Kidney epithelial cell (primary cell): ENCODE measurements at places on chromosomes 7 and 10.

DNA sequence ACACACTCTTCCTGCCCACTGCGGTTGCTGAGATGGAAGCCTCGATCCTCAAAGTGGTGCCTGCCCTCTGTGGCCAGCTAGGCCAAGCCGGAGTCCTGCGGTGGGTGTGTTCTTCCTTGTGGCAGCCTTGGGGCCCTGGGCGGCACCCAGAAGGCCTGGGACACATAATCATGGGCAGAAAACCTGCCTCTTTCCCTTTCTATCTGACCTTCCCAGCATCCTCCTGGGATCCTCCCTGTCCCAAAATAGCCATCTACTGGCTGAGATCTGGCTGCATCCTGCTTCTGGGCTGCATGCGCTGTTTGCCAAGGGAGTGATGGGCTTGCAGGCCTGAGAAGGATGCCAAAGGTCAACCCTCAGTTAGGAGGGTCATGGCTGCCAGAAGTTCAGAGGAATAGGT lies 23.9 kb downstream of the COL13A1 start:
- no peak for DNase-seq

- DNase-seq = no peak
Measured at GRCh38 chr7:20385126-20385525, 54.4 kb downstream of the ITGB8 start.

- DNase-seq = no peak
Measured at GRCh38 chr10:110432084-110432483, 65.6 kb upstream of the DUSP5 start.

GRCh38 chr7:55198634-55199392 lies 166.3 kb upstream of the LANCL2 start:
- DNase-seq = no peak

- no peak for DNase-seq
Measured at GRCh38 chr7:148622887-148623585, 32.5 kb downstream of the C7orf33 start.

DNA sequence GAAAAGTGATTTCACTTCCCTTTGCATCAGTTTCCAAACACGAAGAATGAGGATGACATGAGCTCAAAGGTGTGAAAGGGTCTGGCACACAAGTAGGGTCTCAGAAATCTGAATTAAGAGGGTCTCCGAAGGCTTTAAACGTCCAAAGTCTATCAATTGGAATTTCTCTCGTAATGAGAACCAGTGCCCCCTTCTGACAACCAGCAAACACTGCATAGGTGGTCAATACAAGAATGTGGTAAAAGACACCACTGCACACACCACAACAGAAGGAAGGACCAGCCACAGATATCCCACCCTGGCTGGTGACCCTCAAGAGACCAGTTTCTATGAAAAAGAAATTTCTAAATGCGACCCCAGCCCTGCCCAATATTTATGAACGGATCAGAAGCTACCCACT lies 78.1 kb downstream of the CALN1 start:
- DNase-seq = no peak

DNA sequence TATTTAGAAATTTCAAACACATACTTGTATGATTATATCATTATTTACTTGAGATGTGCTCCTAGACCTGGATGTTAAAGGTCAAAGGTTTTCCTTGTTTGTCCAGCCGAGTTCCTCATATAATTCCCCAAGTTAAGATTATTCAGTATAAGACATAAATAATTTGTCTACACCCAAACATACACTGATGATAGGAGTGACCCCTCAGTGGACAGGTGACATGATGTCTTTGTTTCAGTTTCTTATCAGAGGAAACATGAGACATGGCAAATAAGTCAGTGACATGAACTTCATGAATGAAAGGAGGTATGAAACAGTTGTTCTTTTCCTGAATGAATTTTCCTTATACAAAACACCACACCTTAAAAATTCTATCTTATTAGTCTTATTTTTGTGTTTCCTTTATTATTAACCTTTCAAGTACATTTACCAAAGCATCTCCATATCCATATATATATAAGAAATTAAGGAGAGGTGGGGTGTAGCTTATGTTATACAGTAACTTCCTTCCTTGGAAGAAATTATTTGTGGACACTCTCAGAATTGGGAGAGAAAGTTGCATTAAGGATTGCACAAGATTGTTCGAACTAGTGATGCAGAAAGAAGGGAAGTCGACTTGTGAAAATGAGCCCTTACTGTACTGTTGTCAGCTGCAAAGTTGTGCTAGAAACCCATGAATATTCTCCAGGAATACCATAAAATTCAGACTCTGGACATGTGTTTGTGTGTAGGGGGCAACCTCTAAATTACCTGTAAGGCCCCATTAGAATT lies 60.5 kb downstream of the POM121L12 start:
- DNase-seq = no peak

- DNase-seq = no peak
Measured at GRCh38 chr7:85823396-85824080, 636.7 kb upstream of the SEMA3D start.
